Hepatocyte (in vitro differentiated cells): ENCODE measurements at places on chromosomes 13 and 19. TPM values are rescaled to one million over a fixed set of nuclear protein-coding genes. Genes with fewer than 3 reads are reported as not detected.

Gene RNF225
- not detected in 2 replicates for total RNA-seq

Gene AXL
- 35.0 and 45.9 TPM in 2 replicates for total RNA-seq

Gene PNMA8A
- 11.2 and 11.4 TPM in 2 replicates for total RNA-seq

Gene PRTN3
- total RNA-seq: not detected in 2 replicates

Gene HOMER3
- 28.9 and 44.0 TPM in 2 replicates for total RNA-seq

Gene SHC2
- total RNA-seq: 50.3 and 50.8 TPM in 2 replicates

Gene VAV1
- total RNA-seq: 0.23 and 0.32 TPM in 2 replicates

Gene ZNF730
- 3.3 and 3.4 TPM in 2 replicates for total RNA-seq

Gene ELAVL3
- 0.30 TPM in 1 of 2 replicates, not detected in the other for total RNA-seq

Gene S1PR4
- 0.07 TPM in 1 of 2 replicates, not detected in the other for total RNA-seq

Gene CAPNS1
- total RNA-seq: 199 and 268 TPM in 2 replicates

Gene HIF3A
- 54.6 and 56.8 TPM in 2 replicates for total RNA-seq

Gene LGALS13
- not detected in 2 replicates for total RNA-seq

Gene FCHO1
- 2.1 and 2.2 TPM in 2 replicates for total RNA-seq

Gene LGALS14
- total RNA-seq: 0.88 and 1.2 TPM in 2 replicates

Gene PRPF31
- total RNA-seq: 44.5 and 59.7 TPM in 2 replicates

Gene KLF1
- 0.37 TPM in 1 of 2 replicates, not detected in the other for total RNA-seq

Gene ZNF506
- 27.7 and 47.1 TPM in 2 replicates for total RNA-seq

Gene LAIR1
- 0.20 and 3.9 TPM in 2 replicates for total RNA-seq

Gene TNFSF13B
- total RNA-seq: 0.48 and 1.6 TPM in 2 replicates

Gene ETV2
- 1.0 and 1.4 TPM in 2 replicates for total RNA-seq

Gene GJB6
- 0.52 and 2.2 TPM in 2 replicates for total RNA-seq

Gene PSG3
- total RNA-seq: not detected in 2 replicates

Gene ZNF600
- total RNA-seq: 7.7 and 12.5 TPM in 2 replicates

Gene CHST8
- total RNA-seq: 0.07 and 0.36 TPM in 2 replicates

Gene GRK1
- 0.16 and 0.17 TPM in 2 replicates for total RNA-seq

Gene MAMSTR
- 2.2 and 2.3 TPM in 2 replicates for total RNA-seq

Gene ZNF541
- total RNA-seq: 0.43 TPM in 1 of 2 replicates, not detected in the other

Gene IGLON5
- 3.9 and 5.0 TPM in 2 replicates for total RNA-seq

Gene DNAAF3
- 0.17 and 1.9 TPM in 2 replicates for total RNA-seq

Gene ZNF835
- not detected in 2 replicates for total RNA-seq

Gene KLK12
- 0.80 TPM in 1 of 2 replicates, not detected in the other for total RNA-seq

Gene HCN2
- 0.30 and 0.44 TPM in 2 replicates for total RNA-seq

Gene PSG1
- 0.07 TPM in 1 of 2 replicates, not detected in the other for total RNA-seq

Gene C2CD4C
- total RNA-seq: 1.9 and 3.4 TPM in 2 replicates

Gene CRB3
- 71.4 and 75.5 TPM in 2 replicates for total RNA-seq

Gene CCDC8
- total RNA-seq: 36.4 and 51.7 TPM in 2 replicates

Gene PABPC3
- 0.03 and 0.04 TPM in 2 replicates for total RNA-seq

Gene CPB2
- 54.6 and 59.1 TPM in 2 replicates for total RNA-seq

Gene HS6ST3
- total RNA-seq: 2.2 and 2.4 TPM in 2 replicates

Gene PSPN
- total RNA-seq: 2.4 and 2.7 TPM in 2 replicates

Gene KIR3DL2
- not detected in 2 replicates for total RNA-seq
